NCI-H1436 (cell line): ENCODE measurements at places on chromosomes 1 and 21.

GRCh38 chr1:231949277-231950091 is 322.9 kb downstream of the DISC1 start:
- DNase-seq, result no peak

DNA sequence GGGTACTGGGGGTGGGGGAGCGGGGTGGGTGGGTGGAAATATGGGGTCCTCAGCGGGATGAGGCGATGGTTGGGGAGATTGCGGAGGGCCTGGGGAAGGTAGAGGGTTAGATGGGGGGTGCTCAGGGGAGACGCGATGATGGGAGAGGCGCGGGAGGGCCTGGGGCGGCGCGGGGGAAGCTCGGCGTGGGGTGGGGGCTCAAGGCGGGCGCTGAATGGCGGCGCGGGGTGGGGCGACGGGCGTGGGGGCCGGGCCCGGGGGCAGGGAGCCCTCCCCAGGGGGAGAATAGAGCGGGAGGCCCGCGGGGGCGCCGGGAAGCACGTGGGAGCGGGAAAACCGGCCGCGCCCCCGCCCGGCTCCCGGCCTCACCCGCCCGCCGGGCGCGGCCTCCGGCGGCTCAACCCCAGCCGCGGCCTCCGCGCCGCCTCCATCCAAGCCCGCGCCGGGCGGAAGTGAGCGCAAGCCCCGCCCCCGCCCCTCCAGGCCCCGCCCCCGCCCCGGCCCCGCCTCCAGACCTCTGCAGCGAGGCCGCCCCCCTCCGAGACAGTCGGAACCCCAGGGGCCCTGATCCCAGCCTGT is at the start of gene FAAP20:
TSS of gene FAAP20 (minus strand) at position 454 of the 579 bp plus-strand sequence. CDS start at position 431, 23 bp downstream.
- peak; percentile 38 for DNase-seq

DNA sequence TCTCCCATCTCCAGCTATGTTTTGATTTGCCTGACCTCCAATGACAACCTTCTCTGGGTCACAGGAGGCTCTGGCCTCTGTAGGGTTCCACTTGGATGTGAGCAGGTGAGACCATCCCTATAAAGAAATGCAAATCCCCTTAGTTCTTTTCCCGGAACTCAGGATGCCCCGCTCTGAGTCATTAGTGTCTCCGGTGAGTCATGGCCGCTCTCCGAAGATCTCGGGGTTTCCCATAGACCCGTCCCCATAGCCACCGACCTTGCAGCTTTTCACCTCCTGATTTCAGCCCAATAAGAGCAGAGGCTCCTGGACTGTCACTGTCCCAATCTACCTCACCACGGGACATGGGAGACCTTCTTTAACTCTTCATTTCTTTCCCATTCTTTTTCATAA is 98.2 kb downstream of the PGBD5 start:
- DNase-seq, result no peak

GRCh38 chr1:58457023-58457635 is 89.4 kb downstream of the OMA1 start:
- DNase-seq, result no peak

GRCh38 chr1:157043685-157044084 is 1.9 kb downstream of the ARHGEF11 start:
- no peak for DNase-seq

- DNase-seq, result no peak
Measured at GRCh38 chr1:42552636-42553035, 89.5 kb downstream of the CCDC30 start.

DNA sequence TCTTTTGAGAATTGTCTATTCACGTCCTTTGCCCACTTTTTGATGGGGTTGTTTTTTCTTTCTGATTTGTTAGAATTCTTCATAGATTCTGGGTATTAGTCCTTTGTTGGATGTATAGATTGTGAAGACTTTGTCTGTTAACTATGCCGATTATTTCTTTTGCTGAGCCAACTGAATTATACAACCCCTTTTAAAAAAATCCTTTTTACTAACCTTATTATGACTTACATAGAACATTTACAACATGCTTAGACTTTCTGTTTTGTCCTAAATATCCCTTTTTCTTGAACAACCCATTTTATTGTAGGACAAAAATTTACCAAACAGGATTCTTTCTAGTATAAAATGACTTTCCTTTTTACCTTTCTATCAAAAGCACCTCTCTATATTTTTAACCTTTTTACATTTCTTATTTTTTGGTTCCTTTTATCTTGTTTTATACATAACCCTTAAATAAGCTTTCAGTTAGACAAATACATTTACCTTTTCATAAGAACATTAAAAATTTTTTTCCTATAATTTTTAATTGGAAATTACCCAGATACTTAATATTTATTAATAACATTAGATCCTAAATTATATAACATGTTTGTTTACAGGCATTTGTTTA is 70.4 kb upstream of the TTLL7 start:
- DNase-seq, result no peak

GRCh38 chr1:192284927-192285326 is 31.9 kb upstream of the RGS21 start:
- DNase-seq, result no peak

GRCh38 chr1:154663471-154664060 is 55.6 kb upstream of the ADAR start:
- no peak for DNase-seq

- no peak for DNase-seq
Measured at GRCh38 chr1:170567214-170567613, 35.2 kb downstream of the GORAB start.

- DNase-seq, result peak; percentile 23
Measured at GRCh38 chr1:211715971-211716370, 40.5 kb upstream of the NEK2 start.

DNA sequence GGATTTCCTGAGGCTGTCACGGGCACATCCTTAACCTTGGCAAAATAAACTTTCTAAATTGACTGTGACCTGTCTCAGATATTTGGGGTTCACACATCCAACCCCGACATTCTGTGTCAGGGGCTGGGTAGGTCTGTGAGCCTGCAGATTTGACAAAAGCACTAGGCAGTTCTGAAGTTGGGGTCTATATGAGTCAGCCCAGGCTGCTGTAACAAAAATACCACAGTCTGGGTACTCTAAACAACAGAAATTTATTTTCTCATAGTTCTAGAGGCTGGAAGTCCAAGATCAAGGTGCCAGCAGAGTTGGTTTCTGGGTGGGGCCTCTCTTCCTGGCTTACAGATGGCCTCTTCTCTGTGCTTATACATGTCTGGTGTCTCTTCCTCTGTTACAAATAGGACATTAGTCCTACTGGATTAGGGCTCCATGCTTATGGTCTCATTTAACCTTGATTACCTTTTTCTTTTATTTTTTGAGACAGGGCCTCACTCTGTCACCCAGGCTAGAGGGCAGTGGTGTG is 3.0 kb upstream of the CPLANE2 start:
- DNase-seq, result no peak

- DNase-seq, result no peak
Measured at GRCh38 chr21:35857095-35857494, 203.2 kb downstream of the SETD4 start.

GRCh38 chr1:12100071-12100470 is 37.0 kb downstream of the TNFRSF8 start:
- DNase-seq, result no peak

DNA sequence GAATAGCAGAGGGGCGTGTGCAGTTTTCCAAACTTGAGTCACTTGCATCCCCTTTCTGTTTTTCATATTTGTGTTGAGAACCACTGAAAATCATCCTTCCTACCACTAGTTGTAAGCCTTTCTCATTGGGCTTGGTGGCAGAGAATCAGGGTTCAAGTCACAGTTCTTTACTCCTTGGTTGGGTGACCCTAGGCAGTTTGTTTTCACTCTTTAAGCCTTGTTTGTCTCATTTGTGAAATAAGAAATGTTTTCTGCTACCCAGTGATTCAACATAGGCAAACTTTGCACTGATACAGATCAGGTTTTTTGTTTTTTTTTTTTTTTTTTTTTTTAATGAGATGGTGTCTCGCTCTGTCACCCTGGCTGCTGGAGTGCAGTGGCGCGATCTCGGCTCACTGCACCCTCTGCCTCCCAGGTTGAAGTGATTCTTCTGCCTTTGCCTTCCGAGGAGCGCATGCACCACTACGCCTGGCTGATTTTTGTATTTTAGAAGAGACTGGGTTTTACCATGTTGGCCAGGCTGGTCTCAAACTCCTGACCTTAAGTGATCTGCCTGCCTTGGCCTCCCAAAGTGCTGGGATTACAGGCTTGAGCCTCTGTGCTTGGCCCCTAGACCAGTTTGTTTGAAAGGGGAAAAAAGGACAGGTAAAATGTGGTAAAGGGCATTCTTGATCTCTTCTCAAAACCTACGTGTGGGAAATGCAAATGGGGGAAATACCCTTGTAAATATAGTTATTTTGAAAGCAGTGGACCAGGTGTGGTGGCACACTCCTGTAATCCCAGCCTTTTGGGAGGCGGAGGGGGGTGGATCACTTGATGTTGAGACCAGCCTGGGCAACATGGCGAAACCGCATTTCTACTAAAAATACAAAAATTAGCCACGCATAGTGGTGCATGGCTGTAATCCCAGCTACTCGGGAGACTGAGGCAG is 3.2 kb downstream of the CLIC4 start:
- DNase-seq, result no peak

- DNase-seq, result no peak
Measured at GRCh38 chr1:13584876-13585611, 1.4 kb downstream of the PDPN start.

DNA sequence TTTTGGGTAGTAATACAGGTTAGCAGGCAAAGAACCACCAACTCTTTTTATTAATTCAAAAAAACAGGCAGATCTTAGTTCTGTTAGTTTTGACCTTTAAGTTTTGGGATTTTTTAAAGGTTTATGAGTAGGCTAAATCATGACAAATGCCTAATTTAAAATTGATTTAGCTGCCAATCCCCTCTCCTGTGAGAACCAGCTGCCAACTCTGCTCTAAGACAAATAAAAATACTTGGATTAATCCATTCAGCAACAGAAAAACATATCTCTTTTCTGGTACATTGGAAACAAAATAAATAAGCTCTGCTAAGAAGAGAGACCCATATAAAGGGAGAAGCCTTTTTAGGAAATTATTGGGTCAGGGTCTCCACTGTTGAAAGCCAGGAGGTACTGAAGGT is 160.8 kb downstream of the NTMT2 start:
- DNase-seq, result no peak

DNA sequence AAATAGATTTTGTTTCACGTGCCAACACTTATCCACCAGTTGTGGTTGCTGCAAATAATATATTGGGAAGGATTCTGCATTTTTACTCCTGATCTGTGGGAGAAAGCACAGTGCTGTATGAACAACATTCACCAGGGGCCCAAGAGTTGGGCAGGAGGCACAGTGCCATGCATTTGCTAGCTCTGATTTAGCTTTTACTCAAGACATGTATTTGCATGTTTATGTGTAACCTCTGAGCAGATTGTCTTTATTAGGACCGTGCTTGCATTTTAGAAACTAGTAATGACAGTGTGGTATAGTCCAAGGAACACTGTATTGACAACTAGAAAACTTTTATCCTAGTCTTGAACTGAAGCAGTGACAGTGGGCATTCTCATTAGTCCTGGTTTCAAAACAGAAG is 133.9 kb upstream of the B3GALT2 start:
- no peak for DNase-seq

GRCh38 chr1:30868833-30869435 is 39.6 kb downstream of the SDC3 start:
- DNase-seq, result no peak

GRCh38 chr1:22579541-22580155 is 16.4 kb downstream of the EPHA8 start:
- no peak for DNase-seq

DNA sequence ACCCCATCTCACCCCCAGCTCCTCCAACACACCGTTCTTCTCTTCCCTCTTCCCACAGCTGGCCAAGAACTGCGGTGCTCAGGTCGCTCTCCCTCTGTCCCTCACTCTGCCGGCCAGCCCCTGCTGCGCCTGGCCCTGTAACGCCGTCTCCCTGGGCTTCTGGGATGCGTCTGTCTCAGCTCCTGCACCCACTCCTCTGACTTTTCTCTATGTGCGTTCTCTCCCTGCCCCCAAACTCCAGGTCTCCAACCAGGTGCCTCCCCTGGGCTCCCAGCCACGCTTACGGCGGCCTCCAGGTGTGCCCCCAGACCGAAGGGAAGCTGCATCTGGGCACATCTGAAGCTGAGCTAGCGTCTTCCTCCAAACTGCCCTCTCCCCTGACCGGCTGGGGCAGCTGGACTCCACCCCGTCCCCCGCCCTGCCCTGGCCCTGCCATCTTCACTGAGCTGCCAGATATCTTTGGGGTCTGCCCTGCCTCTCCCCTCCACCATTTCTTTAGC is 2.6 kb downstream of the KRTAP10-12 start:
- DNase-seq, result no peak

DNA sequence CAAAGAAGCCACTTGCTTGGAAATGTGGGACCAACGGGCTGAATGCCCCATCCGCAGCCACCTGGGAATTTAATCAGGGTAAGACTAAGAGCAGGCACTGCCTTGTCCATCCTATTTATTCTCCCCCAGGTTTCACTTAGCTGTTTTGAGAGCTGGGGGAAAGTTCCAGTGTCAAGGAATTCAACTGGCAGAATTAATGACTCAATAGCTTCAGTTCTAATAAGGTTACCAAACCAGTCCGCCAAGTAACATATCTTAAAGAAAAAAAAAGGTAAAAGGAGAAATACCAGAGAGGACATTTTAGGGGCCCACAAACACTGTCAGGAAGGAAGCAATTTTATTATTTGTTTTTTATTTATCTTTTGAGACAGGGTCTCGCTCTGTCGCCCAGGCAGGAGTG is 157.6 kb upstream of the SOD1 start:
- no peak for DNase-seq

GRCh38 chr1:244603498-244603897 is 49.4 kb upstream of the DESI2 start:
- peak; percentile 58 for DNase-seq

- DNase-seq, result no peak
Measured at GRCh38 chr1:145994391-145995120, 1.8 kb downstream of the TXNIP start.

- no peak for DNase-seq
Measured at GRCh38 chr1:118395430-118395991, 210.5 kb upstream of the SPAG17 start.

GRCh38 chr1:215132156-215132555 is 49.6 kb downstream of the KCNK2 start:
- DNase-seq, result no peak

GRCh38 chr1:150429805-150430204 is 57.4 kb upstream of the TARS2 start:
- no peak for DNase-seq

- no peak for DNase-seq
Measured at GRCh38 chr21:36513430-36513829, 33.5 kb upstream of the CLDN14 start.

GRCh38 chr1:4380564-4381168 is 273.7 kb upstream of the AJAP1 start:
- DNase-seq, result no peak

DNA sequence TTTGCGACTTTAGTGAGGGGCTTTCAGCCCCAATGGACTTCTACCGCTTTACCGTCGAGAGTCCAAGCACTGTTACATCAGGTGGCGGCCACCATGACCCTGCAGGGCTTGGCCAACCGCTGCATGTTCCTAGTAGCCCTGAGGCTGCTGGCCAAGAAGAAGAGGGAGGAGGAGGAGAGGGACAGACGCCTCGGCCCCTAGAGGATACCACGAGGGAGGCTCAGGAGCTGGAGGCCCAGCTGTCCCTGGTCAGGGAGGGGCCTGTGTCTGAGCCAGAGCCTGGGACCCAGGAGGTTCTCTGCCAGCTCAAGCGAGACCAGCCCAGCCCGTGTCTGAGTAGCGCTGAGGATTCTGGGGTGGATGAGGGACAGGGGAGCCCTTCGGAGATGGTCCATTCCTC is 8.6 kb upstream of the SLC25A34 start:
- no peak for DNase-seq

- DNase-seq, result peak; percentile 97
Measured at GRCh38 chr1:202010180-202011015, at the start of gene ELF3. ELF3 (plus strand) TSS chr1:202010587; CDS start chr1:202011137, 550 bp downstream.

GRCh38 chr1:58780836-58781452 is 2.9 kb downstream of the JUN start:
- DNase-seq, result no peak

GRCh38 chr1:232995189-232995588 is 44.8 kb downstream of the NTPCR start:
- no peak for DNase-seq
